Fibroblast of villous mesenchyme (primary cell): ENCODE measurements at places on chromosomes 4 and X. TPM values are rescaled to one million over a fixed set of nuclear protein-coding genes. Genes with fewer than 3 reads are reported as not detected.

Gene PLAC8
- 1.3 TPM in 1 of 2 replicates, not detected in the other for total RNA-seq

Gene USP17L27
- not detected in 2 replicates for total RNA-seq

Gene TCP11X2
- not detected in 2 replicates for total RNA-seq

Gene GAB3
- 0.43 and 0.64 TPM in 2 replicates for total RNA-seq

Gene CT45A7
- not detected in 2 replicates for total RNA-seq

Gene SH3TC1
- total RNA-seq: 3.9 and 13.9 TPM in 2 replicates

Gene MND1
- total RNA-seq: 2.6 and 4.3 TPM in 2 replicates

Gene DMP1
- total RNA-seq: not detected in 2 replicates

Gene KLHL15
- 6.8 and 12.5 TPM in 2 replicates for total RNA-seq

Gene CEP44
- 10.0 and 16.0 TPM in 2 replicates for total RNA-seq

Gene RIPPLY1
- not detected in 2 replicates for total RNA-seq

Gene PROM1
- total RNA-seq: under 0.01 TPM in 2 replicates

Gene DDX53
- total RNA-seq: under 0.01 TPM in 1 of 2 replicates, not detected in the other

Gene DIAPH2
- total RNA-seq: 15.5 and 20.3 TPM in 2 replicates

Gene CCSER1
- 0.43 TPM in 1 of 2 replicates, not detected in the other for total RNA-seq

Gene SPRY1
- 7.3 and 14.8 TPM in 2 replicates for total RNA-seq

Gene CHRDL1
- under 0.01 TPM in 2 replicates for total RNA-seq

Gene GRK4
- total RNA-seq: 6.4 and 7.3 TPM in 2 replicates

Gene EVC
- total RNA-seq: 35.0 and 54.4 TPM in 2 replicates

Gene LGI2
- not detected in 2 replicates for total RNA-seq

Gene RHOXF1
- total RNA-seq: not detected in 2 replicates

Gene SULT1E1
- total RNA-seq: under 0.01 and 0.97 TPM in 2 replicates

Gene MAGEA12
- total RNA-seq: not detected in 2 replicates
